Activated CD4-positive, alpha-beta T cell treated with anti-CD3 and anti-CD28 coated beads, Interleukin-2, amount 10 ng/mL, durations not matched to agents 7 days and 5 days (primary cell): ENCODE measurements at places on chromosomes 5 and 9.

DNA sequence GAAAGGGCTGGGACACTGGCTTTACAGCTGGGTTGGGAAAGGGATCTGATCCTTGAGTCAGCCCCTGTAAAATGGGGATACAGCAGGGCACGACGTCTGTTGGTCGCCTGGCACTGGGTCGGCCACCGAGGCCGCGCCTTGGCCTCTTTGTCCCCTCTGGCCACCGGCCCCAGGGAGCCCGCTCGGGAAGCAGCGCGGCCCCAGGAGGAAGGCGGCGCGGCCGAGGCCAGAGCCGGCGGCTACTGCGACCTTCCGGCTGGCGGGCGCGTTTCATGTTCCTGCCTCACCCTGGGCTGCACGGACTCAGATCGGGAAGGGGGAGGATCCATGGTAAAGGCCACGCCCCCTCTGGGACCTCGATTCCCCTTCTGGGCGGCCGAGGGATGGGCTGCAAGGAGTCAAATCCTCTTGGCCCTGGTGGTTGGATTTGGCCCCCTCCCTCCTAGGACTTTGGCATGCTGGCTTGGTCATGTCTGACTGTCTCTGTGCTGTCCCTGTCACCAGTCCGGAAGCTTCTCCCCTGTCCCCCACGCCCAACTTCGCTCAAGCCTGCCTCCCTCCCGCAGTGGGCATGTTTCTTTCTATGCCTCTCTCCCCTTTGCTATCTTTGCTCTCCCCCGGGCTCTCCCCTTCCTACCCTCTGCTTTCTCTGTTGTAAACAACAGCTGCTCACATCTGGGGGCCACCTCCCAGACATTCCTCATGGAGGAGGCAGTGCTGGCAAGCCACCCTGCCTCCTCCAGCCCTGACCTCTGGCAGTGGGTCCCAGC lies 25.8 kb downstream of the FPGS start:
- no peak for DNase-seq

DNA sequence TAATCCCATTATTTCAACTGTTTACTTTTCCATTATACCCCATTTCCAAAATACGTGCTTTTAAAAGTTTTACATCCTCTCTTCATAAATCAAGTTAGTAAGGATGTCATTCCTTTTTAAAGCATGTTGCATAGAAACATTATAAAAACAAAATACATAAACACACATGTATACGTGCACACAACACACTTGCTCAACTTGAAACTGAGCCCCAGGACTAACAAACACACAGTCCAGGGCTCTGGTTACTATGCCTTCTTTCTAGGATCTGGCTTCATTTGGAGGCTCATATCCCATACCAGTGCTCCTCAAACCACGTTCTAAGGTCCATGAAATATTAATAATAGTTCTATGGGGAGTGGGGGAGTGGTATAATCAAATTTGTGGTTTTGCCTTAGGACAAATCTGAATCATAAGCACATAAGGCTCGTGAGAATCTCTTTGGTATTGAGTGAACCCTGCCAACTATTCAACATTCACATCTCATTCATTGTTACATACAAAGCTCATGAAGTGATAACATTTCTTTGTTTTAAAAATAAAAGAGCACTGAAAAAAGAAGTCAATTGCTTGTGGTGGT lies 55.2 kb downstream of the NFIB start:
- DNase-seq = no peak

- DNase-seq = peak; percentile 26
Measured at GRCh38 chr9:21831841-21832509, 29.5 kb downstream of the MTAP start.

DNA sequence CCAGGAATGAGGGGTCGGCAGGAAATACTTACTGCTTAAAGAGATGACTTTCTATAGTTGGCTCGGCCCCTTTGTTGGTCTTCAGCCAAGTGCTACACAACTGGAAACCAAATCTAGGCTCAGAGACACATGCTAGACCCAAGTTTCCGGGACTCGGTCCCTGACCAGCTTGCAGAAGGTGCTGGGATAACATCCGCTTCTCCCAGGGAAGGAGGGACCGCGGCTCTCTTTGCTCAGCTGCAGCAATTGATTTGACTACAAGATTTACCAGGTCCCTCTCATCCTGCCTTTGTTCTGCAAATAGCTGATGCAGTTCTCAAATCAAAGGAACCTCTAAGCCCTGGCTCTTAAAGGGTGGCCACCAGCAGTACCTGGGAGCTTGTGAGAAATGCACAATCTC lies 314.7 kb downstream of the MLLT3 start:
- DNase-seq = no peak

GRCh38 chr9:98412101-98412842 lies 156.8 kb upstream of the TBC1D2 start:
- no peak for DNase-seq

DNA sequence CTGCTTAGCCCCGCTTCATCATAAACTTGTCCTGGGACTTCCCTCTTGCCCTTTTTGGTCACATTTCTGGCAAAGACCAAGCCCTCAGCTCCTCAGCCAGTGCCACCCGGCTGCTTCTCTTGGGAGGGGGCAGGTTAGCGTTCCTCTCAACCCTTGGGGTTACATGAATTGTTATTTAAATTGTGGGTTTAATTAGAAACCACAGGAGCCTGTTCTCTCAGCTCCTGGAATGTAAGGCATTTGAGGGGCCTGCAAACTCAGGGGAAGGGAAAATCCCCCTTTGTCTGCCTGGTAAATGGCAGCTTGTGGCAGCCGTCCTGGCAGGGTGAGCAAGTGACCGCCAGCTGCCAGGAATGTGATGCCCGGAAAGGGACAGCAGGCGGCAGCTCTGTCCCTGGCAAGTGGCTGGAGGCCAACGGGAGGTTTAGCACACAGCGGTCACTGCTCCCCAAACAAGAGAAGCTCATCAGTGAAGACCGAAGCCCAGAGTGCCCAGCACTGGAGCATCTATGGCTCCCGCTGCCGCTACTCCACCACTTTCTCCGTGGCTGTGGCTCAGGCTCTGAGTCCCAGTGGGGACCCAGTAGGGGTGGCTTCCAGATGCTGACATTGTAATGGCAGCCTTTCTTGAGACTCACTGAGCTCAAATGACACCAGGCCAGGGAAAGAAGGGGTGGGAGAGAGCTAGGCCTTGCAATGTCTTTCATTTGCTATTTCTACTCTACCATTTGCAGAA lies 51.7 kb downstream of the SHB start:
- no peak for DNase-seq

- no peak for DNase-seq
Measured at GRCh38 chr5:74120585-74120984, 494.6 kb downstream of the ARHGEF28 start.

DNA sequence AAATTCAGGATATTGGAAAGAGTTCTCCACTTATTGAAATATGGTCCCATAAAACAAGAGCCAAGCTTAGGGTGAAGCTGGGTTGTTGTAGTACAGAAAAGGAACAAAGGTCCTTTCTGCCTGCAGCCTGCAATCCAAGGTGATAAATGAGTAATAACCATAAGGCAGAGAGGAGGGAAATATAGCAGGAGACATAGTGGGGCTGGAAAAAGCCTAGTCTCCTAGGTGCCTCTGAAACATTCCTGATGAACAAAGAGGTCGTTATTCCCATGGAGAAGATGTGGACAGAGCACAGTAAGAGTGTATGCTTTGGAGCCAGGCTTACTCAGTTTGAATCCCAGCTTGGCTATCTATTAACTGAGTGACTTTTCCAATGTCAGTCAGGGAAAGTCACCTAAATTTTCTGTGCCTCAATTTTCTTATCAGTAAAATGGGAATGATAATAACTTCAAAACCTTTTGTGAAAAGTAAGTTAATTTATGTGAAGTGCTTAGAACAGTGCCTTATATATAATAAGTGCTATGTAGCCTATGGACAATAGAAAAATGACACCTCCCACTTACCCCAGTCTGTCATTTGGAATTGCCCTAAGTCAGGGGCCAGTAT lies 110.8 kb upstream of the GRIN3A start:
- no peak for DNase-seq
